ENCODE measurements at places on chromosomes 3 and 15.

DNA sequence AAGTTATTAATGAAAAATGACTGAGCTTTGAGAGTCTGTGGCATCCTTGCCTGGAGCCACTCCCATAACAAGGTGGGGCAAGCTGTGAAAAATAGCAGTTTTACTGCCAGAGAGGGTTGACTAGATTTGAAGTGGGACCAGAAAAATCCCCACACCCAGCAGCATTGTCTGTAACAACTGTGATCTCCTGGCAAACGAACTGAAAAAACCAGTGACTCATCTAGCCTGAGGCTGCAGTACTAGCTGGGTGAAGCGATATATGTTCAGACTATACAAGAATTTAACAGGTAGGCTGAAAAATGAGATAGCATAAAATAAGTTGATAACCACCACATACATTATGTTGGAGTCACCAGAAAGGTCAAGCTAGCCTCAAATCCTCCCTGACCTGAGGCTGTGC, 64.0 kb downstream of the DPH6 start:
- DNase-seq = no peak

DNA sequence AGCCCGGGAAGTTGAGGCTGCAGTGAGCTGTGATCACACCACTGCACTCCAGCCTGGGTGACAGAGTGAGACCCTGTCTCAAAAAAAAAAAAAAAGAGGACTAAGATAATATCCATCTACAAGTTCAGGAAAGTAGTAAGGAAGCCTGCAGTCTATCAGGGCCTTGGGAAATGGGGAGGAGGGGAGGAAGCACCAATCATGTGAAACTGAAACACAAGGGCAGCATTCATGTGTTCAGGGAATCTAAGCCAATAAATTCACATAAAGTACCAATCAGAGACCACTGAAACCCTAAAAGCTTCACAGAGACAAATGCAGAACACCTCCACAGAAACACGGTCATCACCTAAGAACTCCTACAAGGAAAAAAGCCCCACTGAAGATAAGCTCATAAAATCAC, 22.9 kb upstream of the HHATL start:
- no peak for DNase-seq

GRCh38 chr15:67897646-67898339, 57.9 kb upstream of the RNU6-1 start:
- no peak for DNase-seq

- DNase-seq = no peak
Measured at GRCh38 chr15:96038650-96039049, 291.9 kb upstream of the NR2F2 start.

All from stimulated activated CD4-positive, alpha-beta T cell treated with anti-CD3 and anti-CD28 coated beads, TNF-alpha, amount 100 ng/mL, for 48 hours (primary cell).